ENCODE measurements at places on chromosomes 1 and 21.

GRCh38 chr1:85836736-85837135 is 128.5 kb upstream of the ZNHIT6 start:
- DNase-seq: no peak

- DNase-seq: no peak
These were observed 188.6 kb upstream of the VAMP3 start for GRCh38 chr1:7582460-7582972.

- no peak for DNase-seq
These were observed 3.7 kb downstream of the CEP350 start for GRCh38 chr1:179958359-179958758.

DNA sequence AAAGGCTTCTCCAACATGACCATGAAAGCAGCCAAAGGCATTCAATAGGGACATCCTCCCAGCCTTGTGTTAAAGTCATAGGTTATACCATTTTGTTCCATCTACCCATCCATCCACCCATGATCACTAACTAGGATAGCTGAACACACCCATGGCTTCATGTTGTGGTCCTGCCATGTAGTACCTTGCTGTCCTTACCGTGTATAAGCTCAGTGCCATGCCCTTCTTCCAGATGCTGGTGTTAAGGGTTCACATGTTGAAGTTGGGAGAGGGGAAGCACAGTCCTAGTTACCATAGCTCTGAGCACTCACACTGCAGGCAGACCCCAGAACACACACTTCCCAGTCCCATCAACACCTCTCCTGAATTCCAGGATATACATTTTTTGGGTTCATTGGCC is 51.5 kb downstream of the ATP5PO start:
- no peak for DNase-seq

DNA sequence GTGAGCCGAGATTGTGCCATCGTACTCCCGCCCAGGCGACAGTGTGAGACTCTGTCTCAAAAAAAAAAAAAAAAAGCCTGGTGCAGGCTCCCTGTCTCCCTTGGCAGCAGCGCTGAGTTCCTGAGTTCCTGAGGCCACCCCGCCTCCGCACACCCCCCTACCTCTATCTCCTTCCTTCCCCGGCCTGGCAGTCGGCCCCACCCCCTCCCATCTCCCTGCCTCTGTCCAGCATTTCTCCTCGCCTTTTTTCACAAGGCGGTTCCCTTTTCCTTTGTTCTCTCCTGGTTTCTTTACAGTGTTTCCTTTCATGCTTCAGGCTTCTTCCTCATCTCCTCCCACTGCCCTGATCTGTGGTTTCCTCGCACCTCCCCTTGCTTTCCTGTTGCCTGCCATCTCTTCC is 2.7 kb downstream of the RORC start:
- DNase-seq: peak; percentile 37

GRCh38 chr1:14974361-14974760 is 179.2 kb upstream of the TMEM51 start:
- peak; percentile 38 for DNase-seq

All from EL (cell line).